ENCODE measurements at places on chromosomes 7 and 10. TPM values are rescaled to one million over a fixed set of nuclear protein-coding genes. Genes with fewer than 3 reads are reported as not detected.

TEX36 gene
- polyA plus RNA-seq, result not detected

PAX4 gene
- polyA plus RNA-seq, result not detected

ITIH2 gene
- 0.35 TPM for polyA plus RNA-seq

SPRN gene
- 4.9 TPM for polyA plus RNA-seq

CCL24 gene
- not detected for polyA plus RNA-seq

GRCh38 chr7:157846271-157846670 lies 509.5 kb downstream of the DNAJB6 start:
- no peak for DNase-seq

DNA sequence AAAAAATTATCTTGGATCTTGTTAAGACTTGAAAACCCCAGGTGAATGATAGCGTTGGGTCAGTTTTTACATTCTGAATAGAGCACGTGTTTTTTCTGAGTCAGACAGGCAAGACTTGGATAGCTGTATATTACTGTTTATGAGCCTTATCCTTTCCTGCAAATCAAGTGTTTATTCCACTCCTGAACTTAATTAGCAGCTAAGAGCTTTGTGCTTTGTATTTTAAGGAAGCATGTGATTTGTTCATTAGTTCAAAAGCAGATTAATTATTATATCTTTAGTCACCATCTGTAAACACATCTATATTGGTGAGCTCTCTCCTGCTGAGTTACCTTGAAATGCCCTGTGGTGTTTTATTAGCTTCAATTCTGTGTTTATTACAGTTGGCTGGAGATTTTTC lies 98.6 kb upstream of the PRPS1L1 start:
- no peak for DNase-seq

DNA sequence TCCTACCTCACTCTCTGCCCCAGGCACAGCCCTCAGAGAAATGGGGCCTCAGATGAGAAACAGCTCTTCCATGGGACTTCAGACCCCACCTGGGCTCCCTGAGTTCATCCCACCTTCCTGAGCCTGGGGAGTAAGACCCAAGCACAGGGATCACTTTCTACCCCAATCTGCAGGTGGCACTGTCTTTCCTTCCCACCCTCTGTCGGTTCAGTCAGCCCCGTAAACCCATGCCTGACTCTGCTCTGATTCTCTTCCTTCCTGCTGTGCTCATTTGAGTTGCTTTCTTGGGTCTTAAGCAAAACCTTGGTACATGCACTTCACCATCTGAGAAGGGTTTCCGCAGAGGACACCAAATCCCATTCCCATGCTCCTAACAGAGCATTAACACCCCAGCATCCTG lies 306.4 kb upstream of the CDC14C start:
- no peak for DNase-seq

GRCh38 chr10:98269435-98269912 lies 1.5 kb upstream of the LOXL4 start:
- no peak for DNase-seq

GRCh38 chr7:55092186-55092974 lies 73.6 kb downstream of the EGFR start:
- DNase-seq, result no peak

- no peak for DNase-seq
Measured at GRCh38 chr10:60144099-60144498, 237.7 kb upstream of the CCDC6 start.

DNA sequence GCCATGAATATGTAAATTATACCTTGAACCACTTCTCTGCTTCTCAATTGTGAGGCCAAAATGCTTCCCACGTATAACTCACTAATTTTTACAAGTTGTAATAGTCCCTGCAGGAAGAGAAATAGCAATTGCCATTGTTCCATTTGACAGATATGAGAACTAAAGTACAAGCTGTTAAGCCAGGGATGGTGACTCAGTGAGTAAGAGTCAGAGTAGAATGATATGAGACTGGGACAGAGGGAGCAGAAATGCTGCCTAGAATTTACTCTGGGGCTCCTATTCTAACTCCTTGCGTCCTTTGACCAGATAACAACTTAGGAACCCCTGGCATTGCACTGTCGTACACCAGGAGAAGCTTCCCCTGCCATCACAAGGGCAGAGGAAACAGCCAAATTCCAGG lies 45.1 kb upstream of the SEPTIN7 start:
- no peak for DNase-seq

- DNase-seq, result no peak
Measured at GRCh38 chr10:105594296-105594695, 953.2 kb downstream of the SORCS3 start.

GRCh38 chr7:47678641-47679380 lies 96.9 kb upstream of the TNS3 start:
- no peak for DNase-seq

- DNase-seq, result no peak
Measured at GRCh38 chr10:60917331-60918280, 26.4 kb downstream of the RHOBTB1 start.

GRCh38 chr10:119112056-119112455 lies 8.1 kb downstream of the DENND10 start:
- DNase-seq, result no peak

DNA sequence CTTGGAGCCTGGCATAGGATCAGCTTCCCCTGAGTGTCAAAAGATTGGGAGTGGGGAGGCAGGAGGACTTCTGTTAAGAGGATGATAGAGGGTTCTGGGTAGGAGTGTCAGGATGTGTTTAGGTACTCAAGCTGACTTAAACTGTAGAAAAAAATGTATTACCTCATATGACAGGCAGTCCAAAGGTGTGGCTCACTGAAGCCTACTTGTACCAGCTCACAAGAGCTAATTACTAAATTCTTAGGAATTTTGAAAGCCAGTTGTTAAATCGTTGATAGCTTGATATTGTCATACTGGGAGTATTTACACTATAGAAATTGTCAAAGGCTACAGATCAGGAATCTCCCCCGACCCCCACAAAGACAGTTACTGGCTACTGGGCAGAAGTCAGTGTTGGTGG lies 32.1 kb downstream of the FAS start:
- no peak for DNase-seq

Measured in left renal cortex interstitium (tissue), 4 donors.